ENCODE measurements at places on chromosomes 12 and 14. TPM values are rescaled to one million over a fixed set of nuclear protein-coding genes. Genes with fewer than 3 reads are reported as not detected.

Gene CPNE6
- total RNA-seq = not detected

Gene GLI1
- total RNA-seq = 1.4 TPM

Gene RNASE4
- total RNA-seq = 8.1 TPM

Gene CCND2
- total RNA-seq = 2.8 TPM

GRCh38 chr12:52873832-52874572 lies 25.2 kb upstream of the KRT78 start:
- H3K4me3 ChIP-seq = peak overlapping the region; percentile 34
- peak; percentile 89 for DNase-seq
- no peaks in the 10 kb centered on the region for H3K27me3 ChIP-seq

GRCh38 chr12:42790761-42791151 lies 201.2 kb upstream of the PRICKLE1 start:
- no peaks in the 10 kb centered on the region for H3K36me3 ChIP-seq
- peaks cover 17% of the 10 kb centered on the region for H3K4me1 ChIP-seq
- no peaks in the 10 kb centered on the region for H3K27me3 ChIP-seq
- no peak overlapping the region for H3K4me3 ChIP-seq
- DNase-seq = peak; percentile 83

- DNase-seq = no peak
- H3K27me3 ChIP-seq = peaks cover 19% of the 10 kb centered on the region
- no peak overlapping the region for H3K4me3 ChIP-seq
Observed at GRCh38 chr14:99678198-99678597, 5.9 kb upstream of the CYP46A1 start.

GRCh38 chr14:100653409-100653808 lies 66.2 kb upstream of the BEGAIN start:
- no peak overlapping the region for H3K4me3 ChIP-seq
- DNase-seq = no peak
- H3K27me3 ChIP-seq = peaks cover 25% of the 10 kb centered on the region
- peaks cover 15% of the 10 kb centered on the region for H3K4me1 ChIP-seq
- no peaks in the 10 kb centered on the region for H3K36me3 ChIP-seq

DNA sequence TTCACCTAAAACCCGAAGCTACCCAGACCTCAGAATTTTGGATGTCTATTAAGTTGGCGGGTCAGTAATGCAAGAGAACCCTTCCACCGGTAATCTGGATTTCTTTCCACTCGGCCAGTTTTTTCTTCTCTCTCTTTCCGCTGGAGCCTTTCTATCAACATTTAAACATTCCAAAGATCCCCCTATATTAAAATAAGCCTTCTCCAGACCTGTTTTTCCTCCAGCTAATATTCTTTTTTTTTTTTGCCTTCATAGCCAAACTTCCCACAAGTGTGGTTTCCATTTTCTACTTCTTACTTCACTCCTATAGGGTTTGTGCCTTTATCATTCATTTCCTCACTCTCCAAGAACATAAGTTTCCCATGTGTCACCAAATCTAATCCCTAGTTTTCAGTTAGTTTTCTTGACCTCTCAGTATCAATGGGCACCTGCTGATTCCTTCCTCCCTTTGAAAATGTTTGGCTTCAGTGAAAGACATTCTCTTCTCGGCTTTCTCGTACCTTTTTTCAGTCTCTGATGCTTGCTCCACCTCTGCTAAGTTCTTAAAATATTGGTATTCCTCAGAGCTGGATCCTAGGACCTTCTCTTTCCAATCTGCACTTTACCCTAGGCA lies 583 bp upstream of the SDR39U1 start:
- peaks cover 24% of the 10 kb centered on the region for H3K36me3 ChIP-seq
- H3K4me3 ChIP-seq = peak overlapping the region; percentile 52
- H3K4me1 ChIP-seq = peaks cover 2% of the 10 kb centered on the region
- no peaks in the 10 kb centered on the region for H3K27me3 ChIP-seq
- no peak for DNase-seq
